Cerebellar nuclear complex (tissue), 1 donor: ENCODE measurements at places on chromosomes 13 and 19.

DNA sequence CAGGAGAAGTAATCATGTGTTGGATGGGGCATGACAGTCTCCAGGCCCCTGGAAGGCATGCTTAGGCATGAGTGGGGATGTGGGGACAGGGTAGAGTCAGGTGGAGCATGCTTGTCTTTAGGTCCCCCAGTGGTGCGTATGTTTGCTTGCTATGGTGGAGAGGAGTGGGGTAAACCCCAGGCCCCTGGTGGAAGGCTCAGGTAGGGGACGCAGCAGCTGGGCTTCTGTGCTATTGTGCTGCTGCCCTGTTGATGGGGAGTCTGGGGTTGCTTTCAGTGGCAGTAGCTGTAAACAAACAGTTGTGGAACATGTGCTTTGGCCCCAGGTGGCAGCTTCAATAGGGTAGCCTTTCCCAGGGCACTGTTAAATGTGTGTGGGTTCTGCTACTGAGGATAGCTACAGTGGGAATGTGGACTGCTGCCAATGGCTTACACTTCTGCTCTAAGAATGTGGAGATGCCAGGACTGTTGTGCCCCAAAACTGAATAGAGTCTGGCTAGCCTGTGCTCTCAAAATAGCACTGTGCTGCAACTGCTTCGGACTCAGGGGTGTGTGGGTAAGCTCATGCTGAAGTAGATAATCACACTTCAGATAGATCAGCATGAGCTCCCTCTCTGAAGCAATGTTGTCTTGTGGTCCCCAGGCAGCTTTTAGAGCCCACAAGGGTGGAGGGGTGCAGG, 1257.3 kb downstream of the DIAPH3 start:
- DNase-seq, result no peak

DNA sequence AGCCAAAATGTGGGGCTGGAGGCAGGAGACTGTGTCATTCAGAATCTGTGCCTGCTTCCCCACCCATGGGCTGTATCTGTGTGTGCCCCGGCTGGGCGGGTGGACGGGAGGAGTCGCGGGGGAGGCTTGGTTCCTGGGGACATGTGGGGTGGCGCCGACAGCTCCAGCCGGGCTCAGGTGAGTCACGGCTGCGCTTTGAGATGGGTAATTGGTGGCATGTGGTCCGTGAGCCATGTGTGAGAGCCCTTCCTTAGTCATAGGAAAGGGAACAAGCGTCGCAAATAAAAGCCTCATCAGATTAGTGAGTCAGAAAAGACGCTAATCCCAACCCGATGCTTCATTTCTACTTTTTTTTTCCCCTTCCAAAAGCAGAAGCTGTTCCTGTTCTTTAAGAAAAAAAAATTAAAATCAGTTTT, 118.6 kb upstream of the ZNF536 start:
- DNase-seq, result no peak

DNA sequence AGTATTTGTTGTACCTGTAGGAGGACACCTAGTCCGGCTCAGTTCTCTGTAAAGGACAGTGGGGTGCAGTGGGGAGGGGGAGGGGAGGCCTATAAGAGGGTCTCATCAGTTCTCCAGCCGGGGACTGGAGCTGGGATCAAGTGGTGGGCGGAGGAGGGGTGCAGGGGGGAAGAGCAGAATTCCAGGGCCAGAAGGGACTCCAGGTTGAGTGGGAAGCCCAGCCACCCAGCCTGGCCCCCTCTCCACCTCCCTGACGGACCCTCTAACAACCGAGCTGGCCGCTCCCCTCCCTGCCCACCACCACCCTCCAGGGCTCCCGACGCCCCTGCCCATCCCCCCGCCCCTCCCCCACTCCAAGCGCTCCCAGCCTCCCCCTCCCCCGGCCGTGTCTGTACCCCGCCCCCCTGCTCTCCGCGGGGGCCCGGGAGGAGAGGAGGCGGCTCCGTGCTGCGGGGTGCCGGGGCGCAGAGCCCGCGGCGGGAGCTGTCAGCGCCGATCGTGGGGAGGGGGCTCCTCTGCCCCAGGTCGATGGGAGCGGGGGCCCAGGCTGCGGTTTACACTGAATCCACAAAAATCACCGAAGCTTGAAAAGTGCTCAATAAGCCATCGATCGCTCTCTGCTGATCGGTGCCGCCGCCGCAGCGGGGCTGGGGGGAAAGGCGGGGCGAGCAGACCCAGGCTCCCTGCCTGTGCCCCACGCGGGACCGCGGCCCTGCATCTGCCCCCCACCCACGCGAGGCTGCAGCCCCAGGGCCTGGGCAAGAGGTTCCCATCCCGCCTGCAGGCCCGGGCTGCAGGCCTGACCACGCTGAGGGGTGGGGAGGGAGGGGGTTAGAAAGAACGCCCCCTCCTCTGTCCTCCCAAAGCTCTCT, 34.6 kb upstream of the ONECUT3 start:
- no peak for DNase-seq

GRCh38 chr19:18232540-18233223, 6.4 kb upstream of the PDE4C start:
- no peak for DNase-seq

- DNase-seq, result no peak
Observed at GRCh38 chr13:25046985-25047511, 48.9 kb upstream of the PABPC3 start.

DNA sequence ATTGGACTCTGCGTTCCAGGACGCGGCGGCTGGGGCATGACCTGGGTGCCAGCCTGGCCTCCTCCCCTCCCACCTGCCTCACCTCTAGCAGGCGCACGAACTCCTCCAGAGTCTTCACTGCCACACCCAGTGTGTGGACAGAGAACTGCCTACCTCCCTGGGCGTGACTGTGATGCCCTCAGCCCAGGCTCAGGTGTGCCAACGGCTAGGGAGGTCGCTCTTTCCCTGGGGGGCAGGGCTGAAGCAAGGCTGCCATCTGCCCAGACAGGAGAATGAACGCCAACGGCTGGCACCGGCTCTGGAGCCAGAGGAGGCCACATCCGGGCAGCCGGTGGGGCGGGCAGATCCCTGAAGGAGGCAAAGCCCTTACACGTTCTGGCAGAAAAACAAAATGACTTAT, 11.3 kb downstream of the NANOS3 start:
- no peak for DNase-seq

DNA sequence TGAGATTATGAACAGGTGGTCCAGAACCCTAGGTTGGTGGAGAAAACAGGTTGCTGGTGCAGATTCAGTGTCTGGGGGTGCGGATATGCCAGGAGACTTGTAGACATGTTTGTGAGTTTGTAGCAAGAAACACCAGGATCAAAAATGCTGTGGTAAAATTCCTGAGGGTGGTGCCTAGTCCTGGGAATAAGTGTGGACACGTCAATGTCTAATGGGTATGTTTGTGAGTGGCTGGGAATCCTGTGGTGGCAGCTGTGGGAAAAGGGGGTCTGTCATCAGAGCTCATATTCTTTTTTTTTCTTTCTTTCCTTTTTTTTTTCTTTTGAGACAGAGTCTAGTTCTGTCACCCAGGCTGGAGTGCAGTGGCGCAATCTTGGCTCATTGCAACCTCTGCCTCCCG, 7.2 kb downstream of the ZNF708 start:
- DNase-seq, result no peak

DNA sequence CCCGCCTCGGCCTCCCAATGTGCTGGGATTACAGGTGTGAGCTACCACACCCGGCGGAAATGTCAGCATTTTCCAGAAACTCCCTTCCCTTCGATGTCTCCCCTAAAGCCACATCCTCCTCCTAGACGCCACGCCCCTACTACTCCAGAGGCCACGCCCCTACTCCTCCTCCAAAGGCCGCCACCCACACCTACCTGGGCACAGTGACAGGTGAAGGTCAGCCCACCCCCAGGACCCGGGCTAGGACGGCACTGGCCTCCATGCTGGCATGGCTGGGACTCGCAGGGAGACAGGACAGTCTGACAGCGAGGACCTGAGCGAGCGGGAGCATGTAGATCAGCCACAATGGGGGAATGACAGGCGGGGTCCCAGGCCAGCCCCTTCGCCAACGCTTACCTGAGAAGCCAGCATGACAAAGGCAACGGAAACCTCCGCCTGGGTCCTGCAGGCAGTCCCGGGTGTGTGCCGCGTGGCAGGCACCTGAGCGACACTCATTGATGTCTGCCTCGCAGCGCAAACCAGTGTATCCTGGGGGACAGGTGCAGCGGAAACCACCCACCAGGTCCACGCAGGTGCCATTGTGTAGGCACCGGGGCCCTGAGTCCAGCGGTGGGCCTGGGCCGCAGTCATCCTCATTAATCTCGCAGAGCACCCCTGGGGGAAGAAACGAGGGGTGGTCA, 22.0 kb downstream of the NOTCH3 start:
- DNase-seq, result no peak

GRCh38 chr19:12757544-12758274, 6.1 kb downstream of the BEST2 start:
- no peak for DNase-seq
